ENCODE measurements at places on chromosomes 7 and 10.

DNA sequence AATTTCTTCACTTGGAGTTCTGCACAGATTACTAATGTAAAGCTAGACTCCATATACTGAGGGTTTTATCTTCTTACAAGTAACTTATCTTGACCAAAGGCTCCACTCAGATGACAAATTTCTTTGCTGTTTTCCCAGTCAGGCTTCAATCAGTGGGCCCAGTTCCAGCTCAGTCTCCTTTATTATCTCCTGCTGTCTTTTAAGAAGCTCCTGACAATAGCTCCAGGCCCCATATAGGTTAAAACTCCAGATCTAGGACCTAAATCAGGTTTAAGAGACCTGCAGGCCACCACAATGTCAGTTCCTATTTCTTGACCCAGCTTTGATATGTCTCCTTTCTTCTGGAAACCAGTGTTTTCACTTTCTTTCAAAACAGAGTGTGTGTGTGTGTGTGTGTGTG lies 165.2 kb downstream of the RELN start:
- no peak for DNase-seq

- DNase-seq, result no peak
These were observed 35.6 kb downstream of the VIPR2 start for GRCh38 chr7:159108941-159109652.

- DNase-seq, result no peak
These were observed 126.6 kb downstream of the CUX1 start for GRCh38 chr7:101943889-101944600.

DNA sequence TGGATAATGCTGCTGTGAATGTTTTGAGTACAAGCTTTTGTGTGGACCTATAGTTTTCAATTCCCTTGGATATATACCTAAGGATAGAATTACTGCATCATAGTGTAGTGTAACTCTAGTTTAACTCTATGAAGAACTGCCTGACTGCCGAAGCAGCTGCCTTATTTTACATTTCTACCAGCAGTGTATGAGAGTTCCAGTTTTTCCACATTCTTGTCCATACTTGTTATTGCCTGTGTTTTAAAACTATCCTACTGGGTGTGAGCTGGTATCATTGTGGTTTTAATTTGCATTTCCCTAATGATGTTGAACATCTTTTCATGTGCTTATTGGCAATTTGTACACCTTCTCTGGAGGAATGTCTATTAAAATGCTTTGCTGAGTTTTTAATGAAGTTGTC lies 15.7 kb downstream of the SEPTIN7 start:
- no peak for DNase-seq

DNA sequence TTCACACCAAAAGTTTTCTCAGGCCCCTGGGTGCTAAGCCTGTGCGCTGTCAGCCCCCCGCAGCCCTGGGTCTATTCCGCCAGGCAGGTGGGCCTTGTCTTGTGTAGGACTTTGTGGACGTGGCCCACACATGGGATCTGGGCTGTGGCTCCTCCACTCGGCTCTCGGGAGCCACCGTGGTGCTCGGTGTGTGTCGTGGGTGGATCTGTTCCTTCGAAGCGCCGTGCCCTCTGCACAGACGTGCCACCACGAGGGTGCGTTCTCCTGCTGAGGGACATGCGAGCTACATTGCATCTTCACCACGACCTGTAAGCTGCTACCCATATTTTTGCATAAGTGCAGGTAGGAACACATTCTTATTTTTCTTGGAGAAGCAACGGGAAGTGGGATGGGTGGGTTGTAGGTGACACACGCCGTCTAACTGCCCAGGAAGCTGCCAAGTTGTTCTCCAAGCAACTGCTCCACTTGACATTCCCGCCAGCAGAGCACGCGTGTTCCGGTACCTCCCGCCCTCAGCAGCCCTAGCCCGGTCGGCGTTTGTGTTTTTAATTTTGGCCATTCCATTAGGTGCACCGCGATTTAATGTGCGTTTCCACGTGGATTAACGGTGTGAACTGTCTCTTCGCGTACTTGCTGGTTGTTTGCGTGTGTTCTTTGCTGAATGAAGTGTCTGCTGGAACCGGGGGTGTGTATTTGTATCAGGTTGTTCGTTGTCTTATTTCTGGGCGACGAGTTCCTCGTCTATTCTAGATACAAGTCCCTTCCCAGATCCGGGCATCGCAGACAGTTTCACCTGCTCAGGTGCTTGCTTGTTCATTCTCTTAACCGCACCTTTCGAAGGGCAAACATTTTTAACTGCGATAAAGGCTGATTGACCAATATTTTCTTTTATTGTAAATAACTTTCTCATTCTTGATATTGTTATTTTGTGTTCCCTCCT lies 47.4 kb upstream of the CFAP46 start:
- no peak for DNase-seq
